ENCODE measurements at places on chromosomes 12 and 14.

- no peak for DNase-seq
These were observed 348.5 kb downstream of the EGLN3 start for GRCh38 chr14:33602396-33602795.

DNA sequence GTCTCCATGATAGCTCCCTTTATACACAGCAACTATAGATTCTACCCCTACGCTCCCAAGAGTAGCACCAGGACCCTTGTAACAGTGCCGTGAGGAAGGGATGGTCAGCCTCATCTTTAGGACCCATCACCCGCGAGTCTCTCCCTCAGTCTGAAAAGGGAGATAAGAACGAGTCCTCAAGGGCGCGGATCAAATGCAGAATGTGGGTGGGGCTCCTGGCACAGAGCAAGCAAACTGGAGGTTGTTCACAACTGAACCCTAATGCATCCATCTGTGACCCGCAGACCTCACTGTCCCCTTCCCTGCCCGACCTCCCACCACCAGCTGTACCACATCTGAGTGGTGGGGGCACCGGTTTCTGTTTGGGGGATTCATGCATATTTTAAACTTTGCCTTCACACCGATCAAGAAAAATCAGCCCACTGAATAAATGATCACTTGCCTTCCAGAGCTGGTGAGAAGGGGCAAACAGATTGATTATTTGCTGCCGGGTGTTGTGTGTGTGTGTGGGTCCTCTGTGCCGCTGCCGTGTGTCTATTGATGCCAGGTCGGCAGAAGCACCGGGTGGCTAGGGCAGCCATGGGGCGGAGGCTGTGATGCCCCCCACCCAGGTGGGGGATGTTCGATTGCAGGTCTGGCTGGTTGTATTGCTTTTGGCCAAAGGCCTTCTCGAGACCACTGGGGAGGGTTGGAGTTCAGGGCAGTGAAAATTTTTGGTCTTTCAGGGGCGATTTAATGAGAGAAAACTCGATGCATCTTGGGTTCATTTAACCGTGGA, 35.7 kb upstream of the BEGAIN start:
- DNase-seq = no peak

DNA sequence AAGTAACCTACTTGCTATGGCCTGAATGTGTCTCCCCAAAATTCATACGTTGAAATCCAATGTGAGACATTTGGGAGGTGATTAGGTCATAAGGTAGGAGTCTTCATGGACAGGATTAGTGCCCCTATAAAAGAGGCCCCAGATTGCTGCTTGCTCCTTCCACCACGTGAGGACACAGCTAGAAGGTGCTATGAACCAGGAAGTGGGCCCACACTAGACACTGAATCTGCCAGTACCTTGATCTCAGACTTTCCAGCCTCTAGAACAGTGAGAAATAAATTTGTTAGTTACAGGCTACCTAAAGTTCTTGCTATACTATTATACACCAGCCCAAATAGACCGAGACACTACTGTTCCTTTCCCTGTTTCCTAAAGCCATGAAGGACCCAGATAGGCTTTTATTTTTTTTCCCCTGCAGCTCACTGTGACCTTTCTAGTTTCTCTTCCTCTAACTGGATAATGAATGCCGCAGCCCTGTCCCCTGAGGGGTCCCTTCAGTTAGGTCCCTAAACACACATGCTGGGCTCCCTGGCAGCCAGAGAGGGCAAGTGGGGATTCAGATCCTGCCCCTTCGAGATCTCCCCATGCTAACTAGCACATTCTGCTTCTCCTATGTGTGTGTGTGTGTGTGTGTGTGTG, 19.3 kb downstream of the SLC25A3 start:
- peak; percentile 49 for DNase-seq

GRCh38 chr12:6047249-6048237, 76.9 kb downstream of the VWF start:
- no peak for DNase-seq

- DNase-seq = no peak
These were observed 5.0 kb downstream of the PAX9 start for GRCh38 chr14:36666416-36667206.

DNA sequence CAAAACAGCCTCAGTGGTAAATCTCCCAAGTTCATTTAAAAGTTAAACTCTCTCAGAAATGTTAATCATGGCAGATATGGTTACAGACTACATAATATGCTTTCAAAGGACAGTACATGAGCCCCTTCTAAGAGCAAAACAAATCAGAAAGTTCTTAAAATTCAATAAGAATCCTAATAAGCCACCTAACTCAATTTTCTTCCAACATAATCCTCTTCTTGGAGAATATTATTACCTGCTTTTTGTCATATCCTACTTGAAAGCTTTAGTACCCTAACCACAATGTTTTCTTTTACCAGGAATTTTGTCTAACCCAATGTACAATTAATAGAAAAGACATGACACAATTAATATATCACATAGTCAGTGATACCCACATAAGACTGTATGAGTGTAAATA, 236.5 kb upstream of the ATP2B1 start:
- no peak for DNase-seq

DNA sequence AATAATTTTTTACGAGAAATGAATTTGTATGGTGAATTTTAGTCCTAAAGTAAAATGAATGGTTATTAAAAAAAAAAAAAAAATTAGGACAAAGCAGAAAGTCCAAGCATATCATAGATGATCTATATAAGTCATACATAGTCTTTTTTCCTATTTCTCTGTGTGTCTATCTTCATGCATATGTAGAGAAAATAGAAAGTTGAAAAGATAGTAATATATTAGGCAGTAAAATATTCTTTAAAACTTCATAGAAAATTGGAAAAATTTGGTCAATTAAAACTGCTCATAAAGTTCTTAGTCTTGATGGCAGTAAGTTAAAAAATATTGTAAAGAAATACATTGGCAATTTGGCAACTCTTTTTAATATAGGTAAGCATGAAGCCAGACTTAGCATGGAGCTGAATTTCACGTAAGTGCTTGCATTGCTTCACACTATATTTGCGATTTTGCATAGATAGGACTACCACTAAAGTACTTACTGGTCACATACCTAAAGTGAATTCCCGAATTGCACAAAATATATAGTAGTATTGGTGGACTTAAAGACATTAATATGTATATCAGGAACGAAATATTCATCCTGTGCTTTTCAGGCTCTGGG, 303.8 kb downstream of the IPO8 start:
- DNase-seq = no peak

GRCh38 chr12:112941528-112942335, 3.5 kb downstream of the OAS3 start:
- no peak for DNase-seq

GRCh38 chr12:4449851-4450221, 4.2 kb upstream of the FGF6 start:
- DNase-seq = no peak

DNA sequence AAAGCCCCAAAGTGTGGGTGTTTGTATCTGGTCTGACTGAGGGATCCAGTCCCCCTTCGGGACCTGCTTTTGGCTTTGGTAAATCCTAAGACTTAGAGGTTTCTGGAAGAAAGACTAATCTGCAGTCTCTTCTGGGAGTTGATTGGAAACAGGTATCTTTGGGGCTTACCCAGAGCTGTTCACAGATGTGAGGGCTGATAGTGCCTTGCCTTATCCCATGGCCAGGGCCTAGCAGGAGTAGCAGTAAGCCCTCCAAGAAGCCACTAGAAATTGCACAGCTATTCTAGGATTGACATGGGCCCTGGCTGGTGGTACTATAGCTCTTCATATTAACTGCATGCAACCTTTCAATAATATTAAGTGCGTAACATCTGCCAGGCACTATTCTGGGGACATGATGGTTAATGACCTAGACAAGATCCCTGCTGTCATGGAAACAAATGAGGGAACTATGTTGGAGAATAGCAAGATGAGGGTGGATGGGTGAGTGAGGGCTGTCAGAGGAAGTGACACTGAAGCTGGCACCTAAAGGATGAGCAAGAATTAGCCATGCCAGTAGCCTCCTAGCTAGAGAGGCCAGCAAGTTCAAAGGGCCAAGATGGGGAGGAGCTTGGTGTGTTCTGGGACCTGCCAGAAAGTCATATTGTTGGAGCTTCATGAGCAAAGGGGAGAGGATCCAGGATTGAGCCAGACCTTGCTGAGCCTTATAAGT, 71.7 kb downstream of the CRADD start:
- DNase-seq = peak; percentile 52

- DNase-seq = peak; percentile 72
These were observed 180.7 kb downstream of the PHLDA1 start for GRCh38 chr12:75850721-75851462.

GRCh38 chr12:92821142-92821541, 108.0 kb downstream of the EEA1 start:
- no peak for DNase-seq

DNA sequence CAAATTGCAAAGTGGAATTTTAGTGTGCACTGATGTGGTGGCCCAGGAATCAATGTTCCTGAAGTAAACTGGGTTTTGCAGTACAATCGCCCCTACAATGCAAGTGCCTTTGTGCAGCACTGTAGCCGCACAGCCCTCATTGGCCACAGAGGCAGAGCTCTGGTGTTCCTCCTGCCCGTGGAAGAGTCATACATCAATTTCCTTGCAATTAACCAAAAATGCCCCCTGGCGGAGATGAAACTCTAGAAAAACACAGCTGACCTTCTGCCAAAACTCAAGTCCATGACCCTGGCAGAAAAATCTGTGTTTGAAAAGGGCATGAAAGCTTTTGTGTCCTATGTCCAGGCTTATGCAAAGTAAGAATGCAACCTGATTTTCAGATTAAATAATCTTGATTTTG, 117.9 kb upstream of the PRB2 start:
- DNase-seq = no peak

- DNase-seq = peak; percentile 88
These were observed 17.6 kb upstream of the RNASE1 start for GRCh38 chr14:20820063-20820904.

DNA sequence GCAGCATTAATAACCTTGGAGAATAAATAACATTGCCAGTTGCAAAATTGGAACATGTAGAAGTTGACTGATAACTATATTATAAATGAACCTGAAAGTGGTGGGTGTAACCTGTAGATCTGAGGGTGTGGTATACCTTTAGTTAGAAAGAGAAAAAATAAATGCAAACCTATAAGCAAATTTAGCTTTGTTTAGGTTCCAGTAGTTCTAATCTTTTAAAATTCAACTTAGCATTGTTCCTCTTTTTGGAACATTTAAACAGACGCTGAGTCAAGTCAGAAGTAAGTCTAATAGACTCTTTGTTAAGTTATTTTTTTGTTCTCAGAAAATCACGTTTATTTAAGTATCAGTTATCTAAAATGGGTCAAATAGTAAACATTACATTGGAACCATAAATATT, 120.0 kb downstream of the DNAI7 start:
- DNase-seq = no peak

- DNase-seq = no peak
These were observed 150.6 kb downstream of the BCL11B start for GRCh38 chr14:99121319-99121875.

GRCh38 chr12:12996209-12996608, 3.9 kb downstream of the HEBP1 start:
- DNase-seq = no peak

GRCh38 chr12:9961106-9961505, 10.1 kb upstream of the CLEC12A start:
- DNase-seq = no peak

DNA sequence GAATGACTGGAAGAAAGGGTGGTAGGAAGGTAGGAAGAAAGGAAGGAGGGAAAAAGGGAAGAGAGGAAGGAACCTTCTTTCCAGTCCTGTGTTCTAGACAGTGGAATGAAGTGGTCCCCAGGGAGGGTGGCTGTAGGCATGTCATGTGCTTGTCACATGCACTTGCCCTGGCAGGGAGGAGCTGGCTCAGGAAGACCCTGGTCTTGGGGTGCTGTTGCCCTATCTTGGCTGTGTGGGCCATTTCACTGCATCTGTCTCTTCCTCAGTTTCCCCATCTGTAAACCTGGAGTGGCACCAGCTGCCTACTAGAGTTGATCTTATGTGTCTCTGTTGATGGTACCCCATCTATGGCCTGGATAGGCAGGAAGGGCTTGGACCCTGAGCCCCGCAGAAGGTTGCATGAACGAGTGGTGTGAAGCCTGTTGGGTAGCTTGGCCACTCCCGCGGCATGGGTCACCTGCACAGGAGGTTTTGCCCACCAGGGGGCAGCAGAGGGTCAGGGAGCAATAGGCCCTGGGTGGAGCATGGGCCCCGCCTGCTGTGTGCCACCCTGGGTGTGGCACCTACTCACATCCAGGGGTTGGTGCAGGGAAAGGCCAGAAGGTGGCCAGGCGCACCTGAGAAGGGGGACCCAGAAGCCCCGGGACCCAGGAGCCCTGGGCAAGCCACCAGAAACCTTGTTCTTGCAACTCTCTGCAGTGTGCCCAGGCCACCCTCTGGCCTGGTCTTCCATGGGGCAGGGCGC, 25.1 kb downstream of the MEG3 start:
- peak; percentile 79 for DNase-seq

DNA sequence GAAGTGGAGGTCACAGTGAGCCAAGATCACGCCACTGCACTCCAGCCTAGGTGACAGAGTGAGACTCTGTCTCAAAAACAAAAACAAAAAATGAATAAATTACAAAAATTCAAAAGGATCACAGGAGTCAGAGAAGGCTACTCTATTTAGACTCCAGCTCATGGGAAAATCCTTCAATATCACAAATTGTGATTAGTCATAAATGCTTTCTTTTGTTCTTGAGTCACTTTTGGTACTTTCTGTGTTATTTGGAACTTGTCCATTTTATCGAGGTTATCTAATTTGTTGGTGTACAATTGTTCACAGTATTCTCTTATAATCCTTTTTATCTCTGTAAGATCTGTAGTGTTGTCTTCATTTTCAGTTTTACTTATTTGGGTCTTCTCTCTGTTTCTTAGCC, 18.9 kb downstream of the ALDH2 start:
- no peak for DNase-seq

GRCh38 chr12:10186299-10186698, 7.5 kb downstream of the TMEM52B start:
- DNase-seq = no peak

DNA sequence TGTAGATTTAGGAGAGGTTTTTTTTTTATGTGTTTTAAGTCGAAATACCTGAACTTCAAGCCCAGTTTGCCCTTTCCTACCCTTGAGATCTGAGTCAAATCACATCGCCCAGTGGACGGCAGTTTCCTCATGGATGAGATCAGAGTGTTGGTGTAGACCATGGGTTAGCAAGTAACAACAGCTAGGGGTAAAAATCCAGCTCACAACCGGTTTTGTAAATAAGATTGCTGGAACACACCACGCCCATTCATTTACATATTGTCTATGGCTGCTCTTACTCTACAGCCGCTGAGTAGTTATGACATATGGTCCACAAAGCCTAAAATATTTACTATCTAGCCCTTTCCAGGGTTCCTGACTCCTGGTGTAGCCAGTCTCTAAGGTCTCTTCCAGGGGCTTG, 158.5 kb upstream of the PLEKHG7 start:
- DNase-seq = peak; percentile 10

DNA sequence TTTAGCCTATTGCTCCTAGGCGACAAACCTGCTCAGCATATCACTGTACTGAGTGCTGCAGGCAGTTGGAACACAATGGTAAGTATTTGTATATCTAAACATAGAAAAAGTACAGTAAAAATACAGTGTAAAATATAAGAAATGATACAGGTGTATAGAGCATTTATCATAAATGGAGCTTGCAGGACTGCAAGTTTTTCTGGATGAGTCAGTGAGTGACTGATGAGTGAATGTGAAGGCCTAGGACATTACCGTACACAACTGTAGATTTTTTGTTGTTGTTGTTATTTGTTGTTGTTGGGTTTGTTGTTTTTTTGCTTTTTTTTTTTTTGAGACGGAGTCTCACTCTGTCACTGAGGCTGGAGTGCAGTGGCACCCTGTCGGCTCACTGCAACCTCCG, 33.4 kb downstream of the PNMA1 start:
- DNase-seq = no peak

Measured in ELF-1 (cell line).